ENCODE measurements at places on chromosomes 4 and X. TPM values are rescaled to one million over a fixed set of nuclear protein-coding genes. Genes with fewer than 3 reads are reported as not detected.

The SHROOM3 gene
- 2.7 TPM for total RNA-seq

The CXCL5 gene
- total RNA-seq = 0.17 TPM

The XG gene
- 6.1 TPM for total RNA-seq

The SUPT20HL2 gene
- not detected for total RNA-seq

The TMEM187 gene
- total RNA-seq = 6.6 TPM

Measured in bronchial smooth muscle cell (primary cell).